Activated CD4-positive, alpha-beta T cell treated with anti-CD3 and anti-CD28 coated beads for 36 hours (primary cell): ENCODE measurements at places on chromosomes 16 and 17.

GRCh38 chr16:57007530-57007929, 18.2 kb downstream of the NLRC5 start:
- DNase-seq, result no peak

GRCh38 chr16:81455720-81456494, 11.3 kb downstream of the CMIP start:
- no peak for DNase-seq

- no peak for DNase-seq
These were observed 37.1 kb downstream of the PRKCA start for GRCh38 chr17:66339561-66339960.

DNA sequence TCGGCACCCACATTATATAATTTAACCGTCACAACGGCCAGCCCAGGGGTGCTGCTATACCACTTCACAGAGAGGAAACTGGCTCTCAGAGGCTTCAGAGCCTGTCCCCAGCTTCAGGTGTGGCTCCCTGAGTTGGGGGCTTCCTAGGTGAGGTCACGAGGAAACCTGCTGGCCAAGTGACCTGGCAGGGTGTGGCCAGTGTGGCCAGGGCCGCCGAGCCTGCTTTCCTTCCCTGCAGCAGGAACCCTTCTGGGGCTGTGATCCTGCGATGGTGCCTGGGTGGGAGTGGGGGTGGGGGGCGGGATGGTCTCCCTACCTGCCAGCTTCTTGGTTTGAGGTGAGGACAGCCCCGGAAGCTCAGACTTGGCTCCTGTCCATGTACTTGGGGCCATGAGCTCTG, 39.9 kb downstream of the ADCY7 start:
- DNase-seq, result peak; percentile 1

GRCh38 chr17:8823279-8823678, 24.1 kb upstream of the MFSD6L start:
- no peak for DNase-seq
